ENCODE measurements at places on chromosomes 6 and 20. TPM values are rescaled to one million over a fixed set of nuclear protein-coding genes. Genes with fewer than 3 reads are reported as not detected.

Gene ZSCAN16
- not detected for total RNA-seq

Gene JPH2
- total RNA-seq = 9.8 TPM

DNA sequence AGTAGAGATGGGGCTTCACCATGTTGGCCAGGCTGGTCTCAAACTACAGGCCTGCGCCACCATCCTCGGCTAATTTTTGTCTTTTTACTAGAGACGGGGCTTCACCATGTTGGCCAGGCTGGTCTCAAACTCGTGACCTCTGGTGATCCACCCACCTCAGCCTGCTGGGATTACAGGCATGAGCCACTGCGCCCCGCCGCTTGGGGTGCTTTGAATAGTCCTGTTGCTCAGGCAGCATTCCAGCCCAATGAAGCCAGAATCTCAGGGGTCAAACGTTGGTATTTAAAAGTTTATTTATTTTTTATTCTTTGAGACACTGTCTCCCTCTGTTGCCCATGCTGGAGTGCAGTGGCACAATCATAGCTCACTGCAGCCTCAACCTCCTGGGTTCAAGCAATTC, 11.3 kb downstream of the MOCS3 start:
- DNase-seq = no peak

GRCh38 chr6:166691746-166692145, 64.7 kb upstream of the RPS6KA2 start:
- no peak for DNase-seq

DNA sequence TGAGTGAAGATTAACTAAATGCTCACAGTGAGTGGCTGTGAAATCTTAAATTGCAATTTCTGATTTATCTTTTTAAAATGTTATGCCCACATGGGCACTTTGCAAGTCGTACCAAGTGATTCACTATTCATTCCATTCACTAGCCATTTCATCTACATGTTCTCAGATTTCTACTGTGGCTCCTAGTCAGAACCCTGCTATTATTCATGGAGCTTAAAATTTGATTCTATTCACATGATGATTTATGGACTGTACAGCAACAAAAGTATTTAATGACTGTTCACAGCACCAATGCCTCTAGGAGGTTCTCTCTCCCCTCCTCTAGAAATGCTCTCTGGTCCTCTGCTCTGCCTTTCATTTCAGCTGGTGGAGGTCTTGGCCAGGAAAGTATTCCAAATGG, 133.5 kb upstream of the MAP3K7 start:
- DNase-seq = no peak

- DNase-seq = no peak
Measured at GRCh38 chr6:145829950-145830349, 15.4 kb upstream of the FBXO30 start.

GRCh38 chr6:115932481-115932880, 128.2 kb downstream of the FRK start:
- no peak for DNase-seq

Gene SLC17A2
- not detected for total RNA-seq

GRCh38 chr20:12894089-12894488, 114.7 kb upstream of the SPTLC3 start:
- DNase-seq = no peak

- DNase-seq = peak; percentile 23
Measured at GRCh38 chr6:44627091-44627882, 239.8 kb downstream of the CDC5L start.

- no peak for DNase-seq
Measured at GRCh38 chr6:15434823-15435380, 189.0 kb downstream of the JARID2 start.

Gene PGC
- total RNA-seq = not detected

DNA sequence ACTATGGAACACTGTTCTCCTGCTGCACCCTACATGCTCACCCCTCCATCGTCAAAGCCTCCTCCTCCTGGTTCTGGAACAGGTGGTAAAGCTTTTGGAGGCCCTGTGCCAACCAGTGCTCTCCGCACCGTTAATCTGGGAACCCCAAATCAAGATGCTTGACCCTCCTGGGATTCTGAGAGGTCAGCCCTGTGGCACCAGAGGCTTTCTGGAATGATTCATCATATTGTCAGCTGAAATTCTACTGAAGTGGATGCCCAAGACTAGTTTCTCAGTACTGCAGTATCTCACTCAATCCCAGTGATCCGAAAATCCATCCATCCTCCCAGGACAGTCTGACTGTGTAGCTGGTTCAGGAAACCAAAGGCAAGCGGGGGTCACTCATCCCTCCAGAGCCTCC, 92.7 kb downstream of the TRERF1 start:
- no peak for DNase-seq

DNA sequence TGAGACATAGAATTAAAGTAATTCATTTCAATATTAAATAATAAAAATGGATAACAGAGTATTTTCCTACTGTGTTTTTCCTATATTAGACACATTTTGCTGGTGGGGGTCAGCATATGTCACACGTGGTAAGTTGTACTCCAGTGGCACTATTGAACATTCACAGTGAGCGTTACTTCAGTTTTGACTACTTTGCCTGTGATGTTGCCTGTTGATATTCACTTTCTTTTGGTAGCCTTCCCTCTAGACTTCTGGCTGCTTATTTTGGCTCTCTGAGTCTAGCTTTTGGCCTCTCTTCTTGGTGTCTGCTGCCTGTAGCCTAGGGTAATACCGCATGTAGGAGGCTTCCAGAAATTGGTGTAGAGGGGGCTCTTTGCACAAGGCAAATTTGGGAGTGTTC, 64.4 kb upstream of the TFB1M start:
- DNase-seq = no peak

Gene ROS1
- total RNA-seq = 0.80 TPM

DNA sequence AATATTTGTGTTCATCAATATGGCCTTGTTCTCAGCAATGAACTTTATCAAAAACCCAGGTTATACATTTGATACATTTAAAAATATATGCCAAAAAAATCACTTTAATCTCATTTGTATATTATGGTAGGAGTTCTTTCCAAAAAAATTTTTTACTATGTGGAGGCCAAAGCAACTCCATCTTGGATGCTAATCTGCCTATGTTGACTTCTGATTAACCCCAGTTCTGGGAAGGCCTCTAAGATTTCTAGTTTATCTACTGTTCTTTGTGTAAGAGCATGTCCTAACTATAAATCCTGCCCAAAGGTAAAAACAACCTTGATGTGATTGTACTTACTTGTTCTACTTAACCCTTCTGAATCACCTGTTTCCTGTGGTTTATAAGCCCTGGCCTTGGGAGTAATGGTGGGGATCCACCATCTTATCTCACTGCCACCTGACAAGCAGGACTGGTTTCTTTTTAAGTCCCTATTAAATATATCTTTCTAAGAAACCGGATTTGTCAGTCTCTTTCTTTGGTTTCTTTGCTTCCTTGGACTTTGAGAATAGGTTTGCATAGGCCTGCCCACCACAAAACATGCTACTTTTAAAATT, 46.7 kb downstream of the RNGTT start:
- DNase-seq = no peak

DNA sequence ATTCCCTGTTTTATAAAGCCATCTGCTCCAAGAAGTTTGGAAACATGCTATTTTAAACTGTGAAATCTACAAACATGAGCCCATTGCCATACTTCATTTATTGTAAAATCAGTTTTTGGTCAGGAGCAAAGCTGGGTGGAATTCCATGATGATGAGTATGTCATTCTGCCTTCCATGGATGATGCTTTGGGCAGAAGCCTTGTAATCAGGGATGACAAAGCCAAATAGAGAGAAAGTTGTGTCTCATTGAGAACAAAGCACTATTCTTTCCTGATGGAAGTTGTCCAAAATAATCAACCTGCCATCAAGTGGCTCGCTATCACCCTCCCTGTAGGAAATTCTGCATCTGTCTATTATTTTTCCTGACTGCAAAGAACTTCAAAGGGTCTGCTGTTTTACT, 313.0 kb upstream of the DEFB112 start:
- DNase-seq = no peak

Gene CPNE5
- total RNA-seq = 8.3 TPM

- DNase-seq = no peak
Measured at GRCh38 chr6:153488267-153488666, 357.2 kb upstream of the RGS17 start.

Gene BEND6
- total RNA-seq = 0.79 TPM

DNA sequence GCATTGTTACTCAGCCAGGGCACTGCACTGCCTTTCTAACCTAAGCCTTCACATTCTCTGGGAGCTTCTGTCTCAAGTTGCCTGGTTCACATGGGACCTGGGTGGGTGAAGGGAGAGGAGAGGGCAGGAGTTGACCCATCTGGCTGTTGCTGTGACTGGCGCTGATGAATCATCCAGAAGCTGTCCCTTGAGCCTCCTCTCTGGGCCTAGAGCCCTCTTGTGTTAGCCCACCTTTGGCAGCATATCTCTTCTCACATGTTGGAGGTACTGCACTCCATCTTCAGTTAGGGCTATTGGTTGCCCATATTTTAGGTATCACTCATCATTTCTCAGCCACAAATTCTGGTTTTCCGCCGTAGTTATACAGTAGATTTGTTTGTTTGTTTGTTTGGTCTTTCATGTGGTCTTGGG, 19.8 kb downstream of the XRN2 start:
- no peak for DNase-seq

GRCh38 chr6:37309692-37310091, 44.1 kb upstream of the RNF8 start:
- DNase-seq = no peak

GRCh38 chr6:3473773-3474172, 16.9 kb upstream of the SLC22A23 start:
- no peak for DNase-seq

GRCh38 chr6:28719275-28719940, 193.7 kb downstream of the GPX5 start:
- DNase-seq = no peak

Gene CST5
- not detected for total RNA-seq

- no peak for DNase-seq
Measured at GRCh38 chr20:63937596-63937995, 18.6 kb downstream of the UCKL1 start.

DNA sequence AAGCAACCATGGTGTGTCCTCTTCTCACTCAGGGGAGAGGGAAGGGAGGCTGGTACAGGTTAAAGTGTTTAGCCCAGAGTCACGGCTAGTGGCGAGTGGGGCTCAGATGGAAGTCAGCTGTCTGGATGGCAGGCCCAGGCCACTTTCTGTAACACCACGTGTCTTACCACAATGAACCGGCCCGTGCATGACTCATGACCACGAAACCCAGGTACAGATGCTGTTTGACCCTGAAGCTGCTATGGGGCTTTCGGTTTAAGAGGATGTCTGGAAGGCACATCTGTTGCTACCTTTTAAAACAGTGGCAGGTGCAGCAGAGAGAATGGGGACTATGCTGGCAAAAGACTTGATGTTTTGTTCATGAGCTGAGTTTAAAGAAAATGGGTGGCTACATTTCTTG, 36.5 kb upstream of the MPC1 start:
- DNase-seq = peak; percentile 67

- DNase-seq = no peak
Measured at GRCh38 chr6:29516108-29516507, 28.4 kb upstream of the MAS1L start.

DNA sequence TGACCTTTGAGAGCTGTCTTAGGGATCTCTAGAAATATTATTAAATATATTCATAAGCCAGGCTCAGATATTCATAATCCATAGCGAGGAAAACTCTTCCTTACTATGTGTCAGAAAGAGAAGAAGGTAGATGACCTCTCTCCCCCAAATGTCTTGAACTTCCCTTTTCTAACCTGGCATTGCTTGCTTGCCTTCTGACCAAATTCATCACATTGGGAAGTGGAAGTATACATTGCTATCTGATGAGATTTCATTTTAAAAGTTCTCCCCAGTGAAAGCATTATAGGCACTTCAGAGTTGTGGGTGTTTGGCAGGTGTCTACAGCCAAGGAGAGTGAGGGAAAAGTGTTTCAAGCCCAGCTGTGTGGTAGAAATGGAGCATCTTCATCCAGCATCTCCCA, 197.3 kb downstream of the ZFAND3 start:
- DNase-seq = no peak

DNA sequence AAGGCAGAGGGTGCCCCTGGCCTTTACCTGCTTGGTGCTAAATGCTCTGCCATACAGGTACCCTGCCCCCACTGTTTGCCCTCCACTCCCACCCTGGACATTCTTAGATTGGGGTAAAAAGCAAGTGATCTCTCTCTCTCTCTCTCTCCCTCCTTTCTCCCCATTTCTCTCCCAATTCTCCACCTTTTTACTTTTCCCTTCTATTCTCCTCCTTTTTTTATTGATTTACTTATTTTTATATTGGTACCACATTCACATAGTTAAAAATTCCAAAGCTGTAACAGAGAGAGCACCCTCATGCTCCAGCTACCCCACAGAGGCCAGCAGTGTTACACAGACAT, 37.7 kb upstream of the ID1 start:
- DNase-seq = no peak
